Stimulated activated CD4-positive, alpha-beta T cell treated with anti-CD3 and anti-CD28 coated beads, Interleukin-1b, Interleukin-23, amount 100 ng/mL, for 1 hour (primary cell): ENCODE measurements at places on chromosomes 12 and 14.
A peak's percentile ranks its signal among the peaks of the same experiment; 100 is the strongest.

DNA sequence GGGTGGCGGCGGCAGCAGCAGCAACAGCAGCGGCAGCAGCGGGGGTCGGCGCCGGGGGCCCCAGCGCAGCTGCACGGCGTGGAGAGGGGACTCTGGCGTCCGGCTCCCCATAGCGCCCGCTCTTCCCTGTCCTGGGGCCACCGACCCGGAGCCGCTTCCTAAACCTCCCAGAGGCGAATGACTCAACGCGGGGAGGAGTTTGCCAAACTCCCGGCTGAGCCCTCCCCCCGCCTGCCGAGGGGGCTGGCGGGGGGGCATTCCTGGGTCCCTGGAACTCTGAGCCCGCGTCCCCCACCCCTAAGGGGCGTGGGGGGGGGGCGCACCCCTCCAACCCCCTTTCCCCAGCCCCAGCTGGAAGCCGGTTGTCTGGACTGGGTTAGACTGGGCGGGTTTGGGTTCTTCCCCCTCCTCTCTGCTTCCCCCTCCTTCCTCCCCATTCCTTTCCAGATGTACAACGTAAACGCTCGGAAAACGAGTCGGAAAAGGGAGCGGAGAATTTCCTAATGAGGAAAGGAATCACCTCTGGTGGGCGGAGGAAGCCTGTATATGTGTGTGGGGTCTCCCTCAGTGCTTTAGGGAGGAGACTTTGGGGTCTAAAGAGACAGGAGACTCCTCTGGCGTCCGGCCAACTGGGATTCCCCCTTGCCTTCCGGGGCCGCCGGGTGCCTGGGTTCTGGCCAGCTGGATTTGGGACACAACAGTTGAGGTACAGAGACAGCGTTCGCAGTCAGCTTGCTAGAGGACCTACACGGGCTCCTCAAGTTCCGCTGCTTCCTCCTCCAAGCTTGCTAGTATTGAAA is at the start of gene ITGA5:
Gene ITGA5 (minus strand): TSS at position 179 of the 800 bp plus-strand sequence. CDS start 68 bp downstream, at position 111.
- no peak for DNase-seq

DNA sequence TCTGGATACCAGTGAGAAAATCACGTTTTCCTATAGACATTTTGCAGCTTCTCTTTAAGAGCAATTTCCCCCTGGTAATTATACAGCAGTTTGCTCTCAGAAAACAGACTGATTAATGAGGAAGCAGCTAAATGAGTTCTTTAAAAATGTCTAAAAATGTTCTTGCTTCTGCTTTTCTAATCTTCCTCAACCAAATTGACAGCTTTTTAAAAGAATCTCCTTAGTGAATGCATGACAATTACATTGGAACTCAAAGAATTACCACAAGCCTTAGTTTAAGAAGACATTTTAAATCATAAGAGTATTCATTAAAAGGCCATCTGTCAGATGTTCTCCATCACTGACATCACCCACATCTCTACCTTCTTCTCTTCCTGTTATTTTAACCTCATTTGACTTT is 135.8 kb upstream of the PLXNC1 start:
- DNase-seq: no peak

DNA sequence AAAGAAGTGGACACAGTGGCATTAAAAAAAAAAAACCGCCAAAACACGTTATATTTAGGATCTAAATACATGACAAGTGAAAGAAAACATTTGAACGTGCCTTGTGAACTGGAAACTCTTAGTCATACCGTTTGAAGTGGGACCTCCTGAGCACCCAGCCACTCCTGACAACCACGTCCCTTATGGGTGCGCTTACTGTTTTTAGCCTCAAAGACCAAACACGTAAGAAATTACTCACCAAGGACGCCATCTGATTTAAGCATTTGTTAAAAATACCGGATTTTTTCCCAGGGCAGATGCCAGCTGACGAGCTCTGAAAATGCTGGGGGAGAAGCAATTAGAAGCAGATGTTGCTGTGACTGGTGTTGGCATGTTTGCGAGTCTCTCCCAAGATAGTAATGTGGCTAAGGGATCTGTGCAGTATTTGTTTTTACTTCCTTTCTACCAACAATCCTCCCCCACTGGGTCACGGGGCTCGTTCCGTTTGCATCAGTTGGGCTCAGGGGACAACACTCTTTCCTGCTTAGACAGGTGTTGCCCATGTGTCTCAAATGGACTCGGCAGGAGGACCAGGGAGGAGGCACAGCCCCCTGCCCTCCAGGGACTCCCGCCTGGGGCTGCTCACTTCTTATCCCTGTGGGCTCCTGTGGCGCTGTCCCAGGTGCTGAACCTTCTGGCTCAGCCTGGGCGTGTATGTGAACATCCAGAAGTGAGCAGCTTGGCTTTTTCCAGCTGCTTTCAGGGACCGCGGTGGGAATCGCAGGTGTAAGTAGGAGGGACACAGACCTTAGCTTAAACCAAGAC is 101.0 kb downstream of the BEGAIN start:
- DNase-seq: no peak

GRCh38 chr14:102209224-102209966 is 69.7 kb downstream of the WDR20 start:
- no peak for DNase-seq

- no peak for DNase-seq
Measured at GRCh38 chr12:103494051-103494733, 1.6 kb downstream of the C12orf42 start.

DNA sequence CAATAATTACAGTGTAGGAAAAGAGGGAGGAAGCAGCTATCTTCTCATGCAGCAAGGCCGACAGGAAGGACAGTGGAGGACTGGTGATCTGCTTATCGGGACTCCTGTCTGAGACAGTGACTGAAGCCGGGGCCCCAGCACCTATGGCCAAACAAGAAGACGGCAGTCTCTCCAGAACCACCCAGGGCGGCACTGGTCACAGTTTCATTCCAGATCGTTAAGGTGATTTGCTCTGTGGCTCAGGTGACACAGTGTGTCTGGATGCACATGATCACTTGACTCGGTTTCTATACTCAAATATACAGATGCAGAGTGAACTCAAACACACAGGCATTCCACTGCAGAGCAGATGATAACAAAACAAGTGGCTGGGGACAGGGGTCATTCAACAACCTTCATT is 52.1 kb upstream of the CORO1C start:
- DNase-seq: no peak

- DNase-seq: no peak
Measured at GRCh38 chr12:15356951-15357364, 34.6 kb downstream of the PTPRO start.

GRCh38 chr12:104958001-104958804 is at the start of gene SLC41A2:
SLC41A2 (minus strand) TSS chr12:104958290; CDS start chr12:104928527, 29,763 bp downstream.
- peak; percentile 63 for DNase-seq

DNA sequence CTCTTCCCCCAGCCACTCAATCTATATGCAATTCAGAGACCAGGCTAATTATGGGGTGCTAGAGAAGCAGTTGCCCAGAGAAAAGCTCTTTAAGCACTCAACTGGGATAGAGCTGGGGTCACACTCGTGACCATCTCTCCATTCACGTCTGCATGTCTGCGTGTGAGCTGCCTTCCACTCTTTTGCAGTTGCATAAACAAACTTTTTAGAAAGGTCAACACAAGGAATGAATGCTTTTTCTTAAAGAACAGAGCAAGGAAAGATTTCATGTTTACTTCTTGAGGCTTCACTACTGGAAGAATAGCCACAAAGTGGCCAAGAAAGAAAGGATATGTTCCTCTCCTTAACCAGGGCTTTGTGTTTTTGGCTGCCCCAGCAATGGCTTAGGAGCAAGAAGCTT is 151.1 kb downstream of the SAMD4A start:
- DNase-seq: no peak

DNA sequence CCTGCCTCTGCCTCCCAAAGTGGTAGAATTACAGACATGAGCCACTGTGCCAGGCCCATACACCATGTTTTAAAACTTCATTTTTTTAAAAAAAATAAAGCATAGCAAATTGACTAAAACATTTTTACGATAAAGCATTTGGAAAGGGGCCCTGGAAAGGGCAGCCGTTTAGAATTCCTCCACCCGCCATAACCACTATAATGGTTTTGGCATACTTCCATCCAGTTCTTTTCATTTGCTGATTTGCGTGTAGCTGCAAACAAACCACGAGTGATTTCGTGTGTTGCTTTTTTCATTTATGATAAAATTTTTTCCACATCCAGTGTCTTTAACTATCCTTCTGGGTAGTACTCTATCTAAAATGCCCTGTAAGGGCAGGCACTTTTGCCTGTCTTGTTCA is 91.8 kb upstream of the RIN3 start:
- DNase-seq: no peak

GRCh38 chr12:16573398-16574077 is 32.4 kb downstream of the LMO3 start:
- DNase-seq: no peak

- DNase-seq: no peak
Measured at GRCh38 chr12:45050751-45051571, at the start of gene DBX2. DBX2 (minus strand) TSS chr12:45051099; CDS start chr12:45050927, 172 bp downstream.

GRCh38 chr12:106764738-106765137 is 9.7 kb upstream of the RIC8B start:
- no peak for DNase-seq

- DNase-seq: no peak
Measured at GRCh38 chr12:72957454-72957853, 685.3 kb downstream of the TRHDE start.

DNA sequence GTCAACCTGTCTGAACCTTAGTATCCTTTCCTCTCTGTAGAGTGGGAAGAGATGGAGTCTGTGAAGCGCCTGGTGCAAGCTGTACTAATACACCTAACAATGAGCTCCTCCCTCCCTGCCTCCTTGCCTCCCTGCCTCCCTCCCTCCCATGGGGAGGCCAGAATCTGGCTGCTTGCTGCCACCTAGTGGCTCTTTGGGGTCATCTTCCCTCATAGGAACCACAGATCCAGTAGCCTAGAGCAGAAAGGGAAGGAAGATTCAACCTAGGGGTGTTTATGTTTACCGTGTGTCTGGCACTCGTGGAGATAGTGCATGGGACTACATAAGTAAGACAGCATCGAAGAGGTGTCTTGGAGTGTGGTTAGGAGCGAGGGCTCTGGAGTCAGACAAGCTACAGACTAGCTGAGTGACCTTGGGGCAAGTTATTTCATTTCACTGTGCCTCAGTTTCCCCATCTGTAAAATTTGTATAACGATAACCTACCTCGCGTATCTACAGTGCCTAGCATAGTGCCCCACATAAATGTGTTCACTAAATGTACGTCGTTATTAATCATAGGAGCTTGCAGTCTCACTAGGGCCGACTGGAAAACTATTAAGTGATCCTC is 35.5 kb upstream of the TSPAN9 start:
- DNase-seq: peak; percentile 6

- DNase-seq: no peak
Measured at GRCh38 chr12:6724409-6724797, 557 bp downstream of the COPS7A start.

- no peak for DNase-seq
Measured at GRCh38 chr12:90261283-90261682, 552.6 kb upstream of the ATP2B1 start.

DNA sequence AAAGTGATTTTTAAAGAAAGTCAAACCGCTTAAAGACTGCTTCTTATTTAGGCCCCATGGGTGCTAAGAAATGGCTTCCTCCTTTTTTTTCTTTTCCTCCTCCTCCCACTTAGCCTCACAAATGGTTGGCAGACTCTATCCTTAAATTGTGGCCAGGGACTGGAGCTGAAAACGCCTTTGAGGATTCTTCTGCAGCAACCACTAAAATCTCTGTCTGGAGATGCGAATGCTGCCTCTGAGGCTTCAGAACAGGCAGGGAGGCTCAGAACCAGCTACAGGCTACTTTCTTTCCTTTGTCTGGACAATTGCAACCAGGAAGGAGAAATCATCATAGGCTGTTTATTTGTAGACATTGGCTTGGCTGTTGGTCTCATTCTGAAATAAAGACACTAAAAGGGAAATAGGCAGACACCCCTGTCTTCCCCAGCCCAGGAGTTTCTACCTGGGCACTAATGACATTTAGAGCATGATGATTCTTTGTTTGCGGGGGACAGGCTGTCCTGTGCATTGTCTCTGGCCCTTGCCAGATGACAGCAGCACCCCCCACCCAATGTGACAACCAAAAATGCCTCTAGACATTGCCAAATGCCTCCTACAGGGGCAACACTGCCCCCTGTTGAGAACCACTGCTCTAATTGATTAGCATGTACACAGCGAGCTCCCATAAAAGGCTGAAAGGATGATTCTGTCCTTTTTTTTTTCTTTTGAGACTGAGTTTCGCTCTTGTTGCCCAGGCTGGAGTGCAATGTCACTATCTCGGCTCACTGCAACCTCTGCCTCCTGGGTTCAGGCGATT is 50.3 kb downstream of the MAP1LC3B2 start:
- DNase-seq: no peak

DNA sequence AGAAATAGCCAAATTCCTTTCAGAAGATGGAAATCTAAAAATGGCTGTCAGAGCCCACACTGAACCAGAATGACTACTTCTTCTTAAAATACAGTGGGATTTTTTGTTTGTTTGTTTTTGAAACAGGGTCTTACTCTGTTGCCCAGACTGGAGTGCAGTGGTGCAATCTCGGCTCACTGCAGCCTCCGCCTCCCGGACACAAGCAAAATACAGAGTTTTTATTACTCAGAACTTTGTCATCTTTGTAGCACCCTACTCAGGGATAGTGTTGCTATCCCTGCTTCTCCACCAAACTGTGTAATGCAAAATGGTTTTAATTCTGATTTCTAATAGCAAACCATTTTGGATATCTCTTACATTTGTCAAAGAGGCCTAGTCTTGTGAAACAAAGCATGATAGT is 16.4 kb downstream of the ZNF410 start:
- DNase-seq: no peak
